Eye (tissue), 1 donor: ENCODE measurements at places on chromosomes 1 and 21.

DNA sequence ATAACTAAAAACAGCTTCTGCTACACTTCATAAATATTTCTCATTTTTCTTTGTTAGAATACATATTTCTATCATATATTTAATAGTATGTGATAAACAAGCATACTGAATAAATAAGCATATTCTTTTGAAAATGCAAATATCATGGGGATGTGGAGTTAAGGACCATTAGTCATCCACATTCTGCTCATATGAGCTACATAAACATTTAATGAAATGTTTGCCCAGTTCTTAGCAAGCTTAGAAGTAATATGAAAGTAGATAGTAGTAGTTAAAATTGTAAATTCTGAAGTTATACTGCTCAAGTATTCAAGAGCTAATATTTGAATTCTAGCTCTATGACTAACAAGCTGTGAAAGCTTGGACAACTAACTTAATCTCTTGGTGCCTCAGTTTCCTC lies 10.1 kb upstream of the GORAB start:
- DNase-seq, result no peak

DNA sequence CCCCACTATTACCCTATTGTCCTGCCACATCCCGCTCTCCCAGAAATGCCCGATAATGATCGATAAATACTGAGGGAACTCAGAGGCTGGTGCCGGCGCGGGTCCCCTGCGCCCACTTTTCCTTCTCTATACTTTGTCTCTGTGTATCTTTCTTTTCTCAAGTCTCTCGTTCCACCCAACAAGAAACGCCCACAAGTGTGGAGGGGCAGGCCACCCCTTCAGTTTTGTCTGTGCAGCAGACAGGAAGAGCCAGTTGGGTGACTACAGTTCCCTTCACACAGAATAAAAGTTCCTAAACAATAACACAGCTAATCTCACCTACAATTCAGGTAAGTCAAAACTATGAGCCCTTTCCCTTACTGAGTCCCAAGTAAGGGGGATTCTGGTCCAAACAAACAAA lies 423.7 kb downstream of the SMYD3 start:
- DNase-seq, result no peak

GRCh38 chr1:214623430-214623829 lies 20.4 kb downstream of the CENPF start:
- no peak for DNase-seq

- no peak for DNase-seq
Observed at GRCh38 chr1:21182181-21182731, 5.6 kb upstream of the EIF4G3 start.

DNA sequence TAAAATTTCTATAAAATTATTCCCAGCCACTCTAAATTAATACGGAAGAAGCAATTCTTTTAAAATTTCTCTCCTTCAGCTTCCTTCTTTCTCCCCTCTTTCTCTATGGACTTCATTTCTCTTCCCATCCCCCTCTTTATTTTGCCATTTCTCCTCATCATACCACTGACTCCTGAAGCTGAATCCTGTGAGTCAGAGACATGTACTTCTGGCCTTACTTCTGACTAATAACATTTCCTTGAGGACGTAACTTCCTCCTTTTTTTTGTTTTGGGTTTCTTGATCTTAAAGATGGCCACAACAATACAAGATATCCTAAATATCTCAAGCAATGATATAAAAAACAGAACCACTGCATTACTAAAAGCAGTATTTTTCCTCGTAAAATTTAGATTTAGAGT lies 63.6 kb upstream of the DENND1B start:
- no peak for DNase-seq

- no peak for DNase-seq
Observed at GRCh38 chr1:166914111-166914510, 38.0 kb upstream of the TADA1 start.

DNA sequence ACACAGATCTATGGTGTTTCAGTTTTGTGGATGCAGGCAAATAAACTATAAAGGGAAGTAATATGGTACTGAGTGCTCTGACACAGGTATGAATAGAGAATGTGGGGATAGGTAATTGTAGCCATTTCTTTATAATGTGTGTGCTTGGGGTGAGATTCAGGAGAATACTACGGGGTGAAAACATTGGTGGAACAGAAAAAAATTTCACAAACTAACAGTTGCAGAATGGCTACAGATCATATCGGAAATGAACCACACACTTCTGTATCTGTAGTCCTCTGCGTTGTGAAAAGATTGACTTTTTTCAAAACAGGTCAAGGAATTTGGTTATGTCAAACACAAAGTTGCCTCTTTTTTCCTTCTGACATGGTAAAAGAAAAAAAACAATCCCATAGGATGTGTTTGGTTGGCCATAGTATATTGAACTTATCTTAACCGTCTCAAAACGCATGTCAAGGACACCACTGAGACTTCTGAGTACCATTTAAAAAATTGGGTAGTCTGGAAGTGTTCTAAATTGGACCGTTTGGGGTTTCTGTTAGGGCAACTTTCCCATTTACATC lies 1.1 kb upstream of the CDC73 start:
- no peak for DNase-seq

DNA sequence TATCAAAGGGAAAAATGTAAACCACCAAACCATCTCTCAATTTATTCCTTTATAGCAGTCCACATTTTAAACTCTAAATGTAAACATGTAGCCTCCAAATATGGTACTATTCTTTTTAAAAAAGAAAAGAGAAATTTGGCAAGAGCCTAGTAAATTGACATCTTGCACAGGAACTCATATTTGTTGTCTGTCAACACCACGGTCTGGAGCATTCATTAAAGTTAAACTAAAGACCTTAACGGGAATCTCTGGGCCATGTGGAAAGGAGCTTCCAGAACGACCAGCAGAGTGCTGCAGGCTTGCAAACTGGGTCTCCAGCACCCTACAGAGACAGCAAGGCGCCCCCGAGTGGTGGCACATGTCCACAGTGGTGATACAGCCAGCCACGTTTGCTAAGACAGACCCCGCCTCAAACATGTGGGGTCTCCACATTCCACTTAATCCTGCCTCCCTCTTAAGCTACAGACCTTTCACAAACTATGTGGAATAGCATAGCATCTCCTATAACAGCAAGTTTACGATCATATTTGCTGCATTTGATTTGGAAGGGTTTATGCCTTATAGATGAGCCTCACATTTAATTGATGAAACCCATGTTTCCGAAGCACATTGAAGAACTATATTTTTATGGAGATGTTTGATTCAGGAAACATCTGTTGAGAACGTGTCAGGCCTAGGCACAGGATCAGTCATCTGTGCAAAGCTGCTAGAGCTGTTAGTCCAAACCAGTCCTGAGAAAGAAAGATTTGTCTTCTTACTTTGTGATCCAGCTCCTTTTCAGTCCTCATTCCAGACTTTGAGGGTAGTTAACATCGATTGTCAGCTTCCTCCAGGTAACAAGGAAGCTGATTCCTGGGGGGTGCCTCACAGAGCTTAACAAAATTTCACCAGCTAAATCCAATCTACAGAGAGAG lies 96.4 kb upstream of the BACE2 start:
- no peak for DNase-seq

- DNase-seq, result no peak
Observed at GRCh38 chr21:45035477-45035848, 38.9 kb upstream of the ADARB1 start.

DNA sequence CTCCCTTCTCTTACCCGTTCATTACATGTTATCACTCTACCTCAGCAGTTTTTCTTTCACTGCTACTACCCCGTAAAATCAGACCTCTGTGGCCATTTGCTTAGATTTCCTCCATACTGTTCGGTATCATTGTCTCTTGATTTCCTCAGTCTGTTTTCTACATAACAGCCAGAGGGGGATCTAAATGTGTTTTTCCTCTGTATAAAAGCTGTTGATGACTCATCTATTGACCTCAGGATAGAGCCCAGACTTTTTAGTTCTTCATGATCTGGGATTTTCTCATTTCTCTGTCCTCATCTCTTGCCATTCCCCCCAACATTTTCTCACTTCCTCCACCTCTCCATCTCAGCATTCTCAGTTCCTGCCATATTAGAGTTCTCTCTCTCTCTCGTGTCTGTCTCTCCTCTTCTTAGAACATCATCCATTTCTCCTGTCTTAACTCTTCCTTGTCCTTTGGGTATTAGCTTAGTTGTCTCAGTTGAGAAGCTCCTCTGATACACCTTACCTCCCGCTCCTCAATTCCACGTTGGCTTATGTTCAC lies 10.5 kb downstream of the OTUD3 start:
- DNase-seq, result no peak

DNA sequence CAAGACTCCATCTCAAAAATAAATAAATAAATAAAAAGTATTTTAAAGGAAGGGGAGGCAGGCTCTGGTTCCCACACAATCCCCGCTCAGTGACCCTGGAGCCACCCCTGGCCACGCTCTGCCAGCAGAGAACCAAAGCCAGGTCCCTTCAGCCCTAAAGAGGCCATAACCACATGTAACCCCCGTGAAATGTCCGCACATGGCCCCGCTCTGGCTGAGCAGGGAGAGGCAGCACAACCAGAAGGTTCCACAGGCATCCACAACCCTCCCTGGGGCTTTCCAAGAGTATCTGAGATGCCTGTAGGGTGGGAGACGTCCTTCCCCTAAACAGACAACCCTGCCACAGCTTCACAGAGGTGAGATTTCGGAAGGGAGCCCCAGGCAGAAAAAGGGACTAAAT lies 1.4 kb upstream of the ARF1 start:
- DNase-seq, result no peak

- no peak for DNase-seq
Observed at GRCh38 chr1:224786533-224787250, 142.8 kb upstream of the DNAH14 start.

GRCh38 chr1:31410871-31411270 lies 2.1 kb upstream of the SERINC2 start:
- no peak for DNase-seq

- peak; percentile 69 for DNase-seq
Observed at GRCh38 chr1:48775831-48776392, 779 bp downstream of the BEND5 start.

DNA sequence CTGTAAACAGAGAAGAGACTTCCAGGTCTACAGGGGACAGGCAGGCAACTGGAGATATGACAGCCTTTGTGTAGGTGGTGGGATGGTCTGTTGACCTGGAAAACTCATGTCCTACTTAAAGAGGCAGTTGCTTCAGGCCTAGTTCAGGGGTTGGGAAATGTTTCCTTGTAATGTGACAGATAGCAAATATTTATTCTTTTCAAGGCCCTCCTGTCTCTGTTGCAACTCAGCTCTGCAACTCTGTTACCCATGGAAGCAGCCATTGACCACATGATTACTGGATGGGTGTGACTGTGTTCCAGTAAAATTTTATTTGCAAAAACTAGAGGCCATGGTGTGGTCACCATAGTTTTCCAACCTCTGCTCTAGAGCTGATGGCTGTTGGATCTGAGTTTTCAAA lies 341.9 kb downstream of the PTBP2 start:
- no peak for DNase-seq

GRCh38 chr1:212504171-212504803 lies 71.6 kb downstream of the NENF start:
- DNase-seq, result no peak

DNA sequence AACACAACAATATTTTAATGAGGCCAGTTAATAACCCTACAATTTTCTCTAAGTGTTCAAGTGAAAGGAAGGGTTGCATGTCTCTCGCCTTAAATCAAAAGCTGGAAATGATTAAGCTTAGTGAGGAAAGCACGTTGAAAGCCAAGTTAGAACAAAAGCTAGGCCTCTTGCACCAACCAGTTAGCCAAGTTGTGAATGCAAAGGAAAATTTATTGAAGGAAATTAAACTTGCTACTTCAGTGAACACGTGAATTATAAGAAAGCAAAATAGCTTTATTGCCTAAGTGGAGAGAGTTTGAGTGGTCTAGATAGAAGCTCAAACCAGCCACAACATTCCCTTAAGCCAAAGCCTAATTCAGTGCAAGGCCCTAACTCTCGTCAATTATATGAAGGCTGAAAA lies 135.6 kb downstream of the DUSP10 start:
- peak; percentile 4 for DNase-seq

DNA sequence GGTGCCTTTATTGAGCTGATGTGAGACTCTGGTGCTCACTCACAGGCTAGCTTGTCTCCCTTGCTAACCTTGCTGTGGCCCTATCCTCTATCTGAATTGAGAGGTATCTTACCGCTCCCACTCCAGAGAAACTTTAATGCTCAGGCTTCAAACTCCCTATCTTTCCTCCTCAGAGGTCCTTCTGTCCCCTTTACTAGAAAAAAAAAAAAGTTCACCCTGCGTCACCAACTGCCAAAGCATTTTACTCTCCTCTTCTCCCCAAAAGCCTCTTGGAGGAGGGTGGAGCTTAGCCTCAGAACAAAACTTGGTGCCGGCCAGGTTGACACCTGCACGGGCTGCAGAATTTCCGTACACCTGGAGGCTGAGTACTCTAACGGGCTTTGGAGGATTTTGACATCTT lies 55.1 kb downstream of the ATP2B4 start:
- no peak for DNase-seq

- DNase-seq, result peak; percentile 41
Observed at GRCh38 chr21:16841975-16842695, 670.7 kb upstream of the CXADR start.

- DNase-seq, result no peak
Observed at GRCh38 chr1:218931324-218931723, 242.4 kb upstream of the LYPLAL1 start.

- DNase-seq, result no peak
Observed at GRCh38 chr21:45546636-45547544, 4.7 kb upstream of the SLC19A1 start.

DNA sequence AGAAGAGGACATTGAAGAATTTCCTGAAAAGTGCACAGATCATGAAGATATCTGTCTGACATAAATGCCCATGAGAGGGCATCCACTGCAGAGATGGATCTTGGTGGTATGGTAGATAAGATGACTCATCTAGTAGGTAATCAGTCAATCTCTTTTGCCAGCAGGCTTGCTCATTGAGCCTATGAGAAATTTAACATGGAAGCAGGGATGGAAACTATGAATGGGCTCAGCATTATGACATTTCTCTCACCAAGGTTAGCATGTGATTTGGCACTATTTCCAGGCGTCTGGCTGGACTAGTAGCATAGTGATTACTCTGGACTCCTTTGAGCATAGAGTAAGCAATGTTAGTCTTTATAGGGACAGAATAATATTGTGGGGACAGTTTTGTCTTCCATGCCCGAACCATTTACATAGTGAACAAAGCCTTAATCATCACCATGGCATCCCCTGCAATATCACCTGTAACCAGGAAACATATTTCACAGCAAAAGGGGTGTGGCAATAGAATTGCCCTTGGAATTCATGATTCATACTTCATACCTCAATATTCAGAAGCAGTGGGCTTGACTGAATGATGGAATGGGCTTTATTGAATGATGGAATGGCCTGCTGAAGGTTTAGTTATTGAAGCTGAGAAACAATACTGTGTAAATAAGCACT lies 7.3 kb downstream of the OR2C3 start:
- no peak for DNase-seq

DNA sequence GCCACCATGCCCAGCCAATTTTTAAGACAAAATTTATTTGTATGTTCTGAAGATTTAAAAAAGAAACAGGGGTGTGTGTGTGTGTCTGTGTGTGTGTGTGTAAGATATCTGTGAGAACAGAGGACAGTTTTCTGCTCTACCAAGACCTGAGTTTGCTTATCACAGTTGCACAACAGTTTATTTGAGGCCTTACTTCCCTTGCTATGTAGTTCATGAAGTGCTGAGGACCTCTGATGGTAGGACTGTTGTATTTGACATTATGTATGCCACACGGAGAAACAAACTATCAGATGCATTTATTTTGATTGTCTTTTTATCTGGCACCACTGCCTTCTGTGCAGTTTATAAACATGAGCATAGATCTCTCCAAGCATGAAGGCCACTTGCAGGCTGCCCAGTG lies 355.2 kb downstream of the PBX1 start:
- peak; percentile 13 for DNase-seq
